ENCODE measurements at places on chromosomes 6 and 20. TPM values are rescaled to one million over a fixed set of nuclear protein-coding genes. Genes with fewer than 3 reads are reported as not detected.
A peak's percentile ranks its signal among the peaks of the same experiment; 100 is the strongest.

The AKAP7 gene
- 10.9 TPM for total RNA-seq

The EYA2 gene
- total RNA-seq: 0.63 TPM

The RAET1E gene
- total RNA-seq: 0.19 TPM

The TMEM200A gene
- not detected for total RNA-seq

The OR2H1 gene
- not detected for total RNA-seq

The COL11A2 gene
- 1.3 TPM for total RNA-seq

The LAMA2 gene
- 185 TPM for total RNA-seq

The XKR7 gene
- not detected for total RNA-seq

The PTCHD4 gene
- 1.0 TPM for total RNA-seq

The PLA2G7 gene
- total RNA-seq: 0.16 TPM

The ANKEF1 gene
- 1.3 TPM for total RNA-seq

The CTCFL gene
- not detected for total RNA-seq

The MAP7 gene
- total RNA-seq: 3.1 TPM

- no peak for DNase-seq
Measured at GRCh38 chr6:29974901-29975560, 32.7 kb downstream of the HLA-A start.

- DNase-seq: no peak
Measured at GRCh38 chr6:53645859-53646258, 19.7 kb downstream of the KLHL31 start.

DNA sequence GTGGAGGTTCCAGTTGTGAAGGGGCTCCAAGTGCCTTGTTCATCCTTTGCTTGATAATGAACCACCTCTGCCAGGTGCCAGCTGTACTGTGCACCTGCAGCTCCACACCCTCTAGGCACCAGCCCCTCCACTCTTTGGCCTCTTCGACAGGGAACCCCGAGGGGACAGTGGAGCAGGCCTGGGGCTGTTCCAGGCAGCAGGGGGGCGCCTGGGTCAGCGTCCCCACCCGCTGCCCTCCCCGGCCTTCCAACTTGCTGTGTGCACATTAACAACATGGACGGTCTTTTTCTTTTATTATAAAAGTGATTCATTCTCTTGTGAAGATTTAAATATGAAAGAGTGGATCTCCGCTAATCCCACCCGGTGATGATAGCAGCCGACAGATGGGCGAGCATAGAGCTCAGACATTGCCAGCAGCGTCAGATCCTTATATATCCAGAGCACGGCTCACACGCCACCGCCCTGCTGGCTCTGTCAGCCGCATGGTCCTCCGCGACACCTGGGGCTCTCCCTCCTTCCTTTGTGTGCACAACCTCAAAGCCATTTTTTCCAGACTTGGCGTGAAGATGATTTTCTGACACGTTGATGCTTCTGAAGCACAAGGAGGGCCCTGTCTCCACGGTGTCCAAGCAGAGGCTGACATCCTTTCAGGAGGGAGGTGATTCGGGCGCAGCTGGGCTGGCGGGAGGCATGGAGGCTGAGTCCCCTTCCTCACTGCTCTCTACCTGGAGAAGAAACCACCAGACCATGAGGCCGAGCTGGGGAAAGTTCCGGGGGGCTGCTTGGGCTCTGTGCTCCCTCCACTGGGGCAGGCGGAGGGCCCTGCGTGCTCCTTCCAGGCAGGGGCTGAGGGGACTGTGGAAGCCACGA is 22.2 kb upstream of the MRGBP start:
- DNase-seq: no peak

- no peak for DNase-seq
Measured at GRCh38 chr20:34871320-34871926, 1.2 kb downstream of the GGT7 start.

DNA sequence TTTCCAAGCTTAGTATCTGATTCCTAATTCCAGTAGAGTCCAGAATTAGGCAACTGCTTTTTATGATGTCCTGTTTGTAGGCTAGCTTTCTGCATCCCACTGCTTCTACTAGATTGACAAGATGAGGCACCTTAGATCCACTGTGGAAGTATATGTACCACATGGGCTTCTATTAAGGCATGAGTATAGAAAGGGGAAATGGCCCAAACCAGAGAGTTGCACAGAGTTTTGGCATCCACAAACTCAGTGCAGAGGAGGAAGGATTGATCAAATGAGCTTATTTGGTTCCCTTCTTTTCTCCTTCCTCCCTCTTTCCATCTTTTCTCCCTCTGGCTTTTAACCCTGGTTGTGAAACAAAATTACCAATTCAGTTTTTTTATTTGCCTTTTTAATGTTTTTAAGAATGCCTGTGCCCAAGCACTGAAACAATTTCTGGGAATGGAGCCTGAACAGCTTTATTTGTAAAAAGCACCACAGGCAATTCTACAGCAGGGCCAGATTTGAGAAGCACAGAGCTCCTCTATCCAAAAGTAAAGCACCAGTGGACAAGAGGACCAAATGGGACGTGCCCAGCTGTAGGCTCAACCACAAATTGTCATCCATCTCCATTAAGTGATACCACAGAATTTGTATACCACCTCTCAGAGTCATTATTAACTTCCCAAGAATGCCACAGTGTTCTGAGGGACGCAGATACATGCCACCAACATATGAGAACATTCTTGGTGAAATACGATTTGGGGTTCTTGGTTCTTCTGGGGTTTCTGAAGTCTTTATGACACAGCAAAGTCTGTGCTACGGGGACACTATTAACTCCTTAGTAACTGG is 969.1 kb downstream of the KIF16B start:
- DNase-seq: no peak

- DNase-seq: no peak
Measured at GRCh38 chr6:30887901-30888815, 3.8 kb downstream of the DDR1 start.

- DNase-seq: no peak
Measured at GRCh38 chr6:139942331-139942730, 567.9 kb upstream of the CITED2 start.

DNA sequence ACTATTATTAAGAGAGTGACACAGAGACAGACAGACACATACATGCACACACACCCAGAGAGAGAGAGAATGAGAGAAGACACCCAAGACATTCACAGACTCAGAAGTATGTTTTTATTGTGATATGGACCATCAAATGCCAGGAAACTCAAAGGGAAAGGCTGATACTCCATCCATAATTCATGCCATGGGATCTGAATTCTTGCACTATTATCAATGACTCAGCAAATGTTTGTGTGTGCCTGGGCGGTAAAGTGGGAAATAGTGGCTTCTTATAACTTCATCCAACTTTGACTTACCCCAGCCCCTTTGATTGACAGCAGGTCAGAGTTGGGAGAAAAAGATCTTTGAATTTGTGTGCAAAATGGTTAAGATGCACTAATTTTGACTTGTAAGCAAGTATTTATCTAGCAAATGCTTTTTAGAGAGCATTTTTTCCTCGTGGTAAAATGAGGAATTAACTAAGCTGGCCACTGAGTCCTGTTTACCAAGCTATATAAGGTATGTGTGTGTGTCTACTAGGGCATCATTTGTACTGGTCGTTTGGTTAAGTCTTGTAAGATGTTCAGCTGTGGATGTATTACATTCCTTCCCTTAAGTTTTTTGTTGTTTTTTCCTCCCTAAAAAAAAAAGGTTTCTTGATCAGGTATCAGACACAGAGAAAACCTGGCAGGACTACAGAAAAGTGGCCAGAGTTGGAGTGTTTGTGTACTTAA is 3.0 kb upstream of the CCN2 start:
- DNase-seq: no peak

GRCh38 chr20:38255393-38255792 is 5.1 kb downstream of the KIAA1755 start:
- DNase-seq: no peak

DNA sequence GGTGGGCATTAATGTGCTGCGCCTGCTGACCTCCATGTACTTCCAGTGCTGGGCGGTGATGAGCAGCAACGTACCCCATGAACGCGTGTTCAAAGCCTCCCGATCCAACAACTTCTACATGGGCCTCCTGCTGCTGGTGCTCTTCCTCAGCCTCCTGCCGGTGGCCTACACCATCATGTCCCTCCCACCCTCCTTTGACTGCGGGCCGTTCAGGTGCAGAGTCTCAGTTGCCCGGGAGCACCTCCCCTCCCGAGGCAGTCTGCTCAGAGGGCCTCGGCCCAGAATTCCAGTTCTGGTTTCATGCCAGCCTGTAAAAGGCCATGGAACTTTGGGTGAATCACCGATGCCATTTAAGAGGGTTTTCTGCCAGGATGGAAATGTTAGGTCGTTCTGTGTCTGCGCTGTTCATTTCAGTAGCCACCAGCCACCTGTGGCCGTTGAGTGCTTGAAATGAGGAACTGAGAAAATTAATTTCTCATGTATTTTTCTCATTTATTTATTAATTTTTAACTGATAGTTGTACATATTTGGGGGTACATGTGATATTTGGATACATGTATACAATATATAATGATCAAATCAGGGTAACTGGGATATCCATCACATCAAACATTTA is 35.2 kb upstream of the NOP56 start:
- no peak for DNase-seq

- no peak for DNase-seq
Measured at GRCh38 chr6:151060096-151060765, 179.5 kb upstream of the AKAP12 start.

GRCh38 chr6:24822696-24823095 is 24.0 kb upstream of the ARMH2 start:
- DNase-seq: no peak

- DNase-seq: no peak
Measured at GRCh38 chr6:126529637-126530362, 189.9 kb downstream of the CENPW start.

DNA sequence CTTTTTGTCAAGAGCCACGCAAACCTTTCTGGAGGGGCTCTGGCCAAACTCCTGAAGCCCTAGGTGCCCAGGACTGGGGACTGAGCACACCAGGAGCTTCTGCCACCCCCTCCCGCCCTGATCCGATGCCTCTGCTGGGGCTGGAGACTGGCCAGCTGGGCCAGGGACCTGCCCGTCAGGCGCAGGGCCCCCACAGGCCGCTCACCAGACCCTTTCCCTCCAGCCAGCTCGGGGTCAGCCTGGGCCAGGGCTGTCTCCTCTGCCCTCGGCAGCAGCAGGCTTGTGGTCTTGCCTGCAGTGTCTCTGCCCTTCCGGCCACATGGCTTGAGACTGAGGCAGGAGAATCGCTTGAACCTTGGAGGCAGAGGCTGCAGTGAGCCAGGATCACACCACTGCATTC is 14.6 kb downstream of the RTEL1 start:
- no peak for DNase-seq

DNA sequence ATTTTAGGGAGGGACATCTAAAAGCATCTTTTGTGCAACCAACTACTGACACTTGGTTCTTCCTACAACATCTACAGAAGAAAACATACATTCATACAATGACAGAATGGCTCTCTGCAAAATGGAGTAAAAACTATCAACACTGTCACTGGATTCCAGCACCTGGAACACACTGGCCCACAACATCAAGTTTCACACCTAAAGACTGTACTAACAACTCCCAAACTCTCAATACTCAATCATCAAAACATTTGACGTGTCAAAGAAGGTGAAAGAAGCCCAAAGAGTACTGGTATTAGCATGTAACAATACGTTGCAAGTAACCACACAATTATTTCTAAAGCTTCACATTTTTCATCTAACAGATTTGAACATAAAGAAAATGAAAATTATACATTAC is 2.1 kb downstream of the CPNE1 start:
- no peak for DNase-seq

GRCh38 chr20:46814366-46815232 is 80.0 kb upstream of the EYA2 start:
- no peak for DNase-seq

DNA sequence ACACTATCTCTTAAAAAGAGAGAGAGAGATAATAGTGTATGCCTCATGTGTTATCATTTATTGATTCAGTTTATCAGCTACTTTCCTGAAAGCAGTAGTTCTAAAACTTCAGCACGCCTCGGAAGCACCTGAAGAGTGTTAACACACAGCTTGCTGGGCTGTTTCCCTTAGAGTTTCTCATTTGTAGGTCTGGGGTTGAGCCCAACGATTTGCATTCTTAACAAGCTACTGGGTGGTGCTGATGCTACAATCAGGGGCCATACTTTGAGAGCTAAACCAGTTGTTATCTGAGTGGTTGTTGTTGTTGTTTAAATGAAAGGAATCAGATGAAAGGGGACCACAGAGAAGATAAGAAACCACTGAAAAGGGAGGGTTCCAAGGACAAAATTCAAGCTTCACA is 32.6 kb downstream of the SIM1 start:
- DNase-seq: no peak

- no peak for DNase-seq
Measured at GRCh38 chr20:46261456-46262253, 46.6 kb downstream of the CDH22 start.

- no peak for DNase-seq
Measured at GRCh38 chr6:33414592-33415271, 3.2 kb downstream of the CUTA start.

- DNase-seq: no peak
Measured at GRCh38 chr6:142223938-142224337, 76.9 kb downstream of the VTA1 start.

GRCh38 chr6:150667977-150668716 is 68.5 kb downstream of the PLEKHG1 start:
- DNase-seq: peak; percentile 91

DNA sequence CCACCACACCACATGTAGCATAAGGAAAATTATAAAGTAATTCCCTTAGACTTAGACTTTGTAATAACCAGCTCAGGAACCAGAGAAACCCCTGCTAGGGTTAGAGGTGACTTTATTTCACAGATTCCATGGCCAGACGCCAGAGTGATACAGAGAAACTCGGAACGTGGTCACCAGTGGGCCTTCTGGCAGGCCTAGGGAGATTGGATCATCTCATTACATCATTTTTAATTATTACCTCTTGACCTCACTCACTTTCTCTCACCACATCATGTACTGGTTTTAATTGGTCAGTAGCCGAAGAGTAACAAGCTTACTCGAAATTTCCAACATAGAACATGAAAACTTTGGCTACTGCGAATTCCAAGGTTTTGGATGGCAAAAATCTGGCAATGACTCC is 72.9 kb downstream of the BMP6 start:
- no peak for DNase-seq

DNA sequence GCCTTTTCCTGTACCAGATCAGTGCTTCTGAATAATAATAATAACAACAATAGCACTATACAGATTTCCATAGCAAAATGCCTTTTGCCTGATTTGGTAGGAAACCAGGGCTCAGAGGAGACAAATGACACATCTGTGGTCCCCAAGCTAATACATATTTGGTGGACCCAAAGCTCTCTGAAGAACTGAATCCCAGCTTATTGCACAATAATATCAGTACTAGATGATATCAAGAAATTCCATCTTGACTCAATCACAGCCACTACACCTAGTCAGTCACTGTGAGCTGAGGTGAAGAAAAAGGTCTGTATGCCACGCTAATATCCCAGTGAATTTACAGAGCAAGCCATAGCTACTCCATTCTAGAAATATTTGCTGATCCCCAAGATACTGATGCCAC is 270.6 kb upstream of the RIN2 start:
- no peak for DNase-seq

DNA sequence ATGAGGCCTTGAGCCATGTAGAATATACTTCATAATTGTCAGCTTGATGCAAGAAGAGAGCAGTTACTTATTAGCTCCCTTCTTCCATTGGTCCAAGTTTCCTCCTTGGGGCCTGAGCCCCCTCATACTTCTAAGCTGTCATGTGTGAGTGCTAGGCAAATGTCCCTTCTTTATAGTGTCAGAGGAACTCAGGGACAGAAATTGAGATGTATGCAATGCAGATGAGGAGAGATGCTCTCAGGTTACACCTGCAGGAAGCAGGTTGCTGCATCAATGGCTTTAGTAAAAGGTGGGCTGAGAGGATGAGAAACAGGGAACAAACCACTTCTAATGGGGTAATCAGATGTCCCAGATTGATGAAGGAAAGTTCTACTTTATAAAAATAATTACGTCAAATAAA is 6.7 kb upstream of the PDSS2 start:
- DNase-seq: no peak

All from left ventricle myocardium inferior (tissue), 1 donor.